ENCODE measurements at places on chromosomes 3 and 15.

- no peak for DNase-seq
Measured at GRCh38 chr3:123394391-123395020, 54.4 kb downstream of the ADCY5 start.

- DNase-seq, result no peak
Measured at GRCh38 chr15:48823237-48823636, 12.4 kb upstream of the CEP152 start.

DNA sequence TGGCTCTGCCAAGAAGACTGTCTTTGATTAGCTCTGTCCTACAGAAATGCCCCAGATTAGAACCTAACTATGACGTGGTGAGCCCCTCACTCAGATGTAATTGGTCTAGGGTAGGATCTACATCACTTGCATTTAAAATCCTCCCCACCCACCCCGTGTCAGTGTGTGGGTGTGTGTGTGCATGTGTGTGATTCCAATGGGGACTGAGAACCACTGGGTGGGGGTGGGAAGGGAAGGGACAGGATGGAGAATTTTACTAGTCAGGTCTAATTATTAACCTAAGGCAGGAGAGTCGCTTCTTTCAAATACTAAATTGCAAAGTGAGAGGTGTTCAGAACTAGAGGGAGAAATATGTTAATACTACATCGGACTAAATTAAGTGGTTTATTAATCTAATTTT is 91.7 kb downstream of the TBL1XR1 start:
- no peak for DNase-seq

GRCh38 chr3:53764026-53764775 is 82.0 kb downstream of the CHDH start:
- no peak for DNase-seq

GRCh38 chr15:68572921-68573320 is 5.9 kb upstream of the CORO2B start:
- DNase-seq, result no peak

DNA sequence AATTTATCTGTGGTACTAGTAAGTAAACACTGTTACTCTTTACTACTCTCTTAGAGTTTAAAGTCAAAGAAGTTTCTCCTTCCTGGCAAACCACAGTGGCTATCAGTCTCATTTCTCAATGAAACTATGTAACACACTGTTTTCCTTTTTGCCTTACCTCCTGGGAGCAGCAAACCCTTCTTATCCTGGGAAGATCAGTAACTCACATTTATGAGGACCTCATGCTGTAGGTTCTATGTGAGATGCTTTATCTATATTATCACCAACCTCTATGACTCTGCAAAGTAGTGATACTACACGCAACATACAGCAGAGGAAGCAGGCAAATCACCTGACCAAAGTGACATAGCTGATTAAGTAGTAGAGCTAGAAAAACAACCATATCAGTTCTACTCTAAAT is 35.3 kb downstream of the PBRM1 start:
- DNase-seq, result no peak

DNA sequence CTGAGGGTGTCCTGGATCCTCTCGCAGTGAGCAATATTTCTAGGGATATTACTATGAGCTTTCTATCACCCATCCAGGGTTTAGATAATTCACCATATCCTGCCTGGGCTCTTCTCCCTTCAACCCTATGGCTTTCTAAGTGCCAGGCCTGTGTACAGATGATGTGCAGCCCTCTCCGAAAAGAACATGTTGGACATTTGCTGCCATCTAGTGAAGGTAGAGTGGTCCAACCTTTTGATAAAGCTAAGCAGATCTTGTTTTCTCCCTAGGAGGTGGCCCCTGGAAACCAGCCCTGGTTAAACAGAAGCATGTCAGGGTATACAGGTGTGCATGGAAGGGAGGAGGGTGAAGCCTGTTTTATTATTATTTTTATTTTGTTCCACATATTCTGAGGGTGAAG is 27.9 kb upstream of the SCN10A start:
- no peak for DNase-seq

DNA sequence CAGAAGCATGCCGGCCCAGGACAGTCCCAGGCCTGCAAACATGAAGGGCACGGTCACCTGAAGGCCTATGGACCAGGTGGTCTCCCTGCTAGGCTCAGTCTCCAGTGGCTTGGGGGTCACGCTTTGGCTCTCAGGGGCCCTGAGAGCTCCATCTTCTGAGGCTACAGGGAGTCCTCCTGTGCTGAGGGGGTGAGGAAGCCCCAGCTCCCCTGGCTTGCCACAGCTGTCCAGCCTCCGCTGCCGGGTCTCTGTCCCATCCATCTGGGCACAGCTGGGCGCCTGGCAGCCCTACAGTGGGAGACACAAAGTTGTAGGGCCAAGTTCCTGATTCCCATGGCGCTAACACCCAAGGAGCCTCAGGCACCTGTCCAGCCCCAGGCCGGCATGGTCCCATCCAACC is 16.0 kb downstream of the SLC41A3 start:
- no peak for DNase-seq

DNA sequence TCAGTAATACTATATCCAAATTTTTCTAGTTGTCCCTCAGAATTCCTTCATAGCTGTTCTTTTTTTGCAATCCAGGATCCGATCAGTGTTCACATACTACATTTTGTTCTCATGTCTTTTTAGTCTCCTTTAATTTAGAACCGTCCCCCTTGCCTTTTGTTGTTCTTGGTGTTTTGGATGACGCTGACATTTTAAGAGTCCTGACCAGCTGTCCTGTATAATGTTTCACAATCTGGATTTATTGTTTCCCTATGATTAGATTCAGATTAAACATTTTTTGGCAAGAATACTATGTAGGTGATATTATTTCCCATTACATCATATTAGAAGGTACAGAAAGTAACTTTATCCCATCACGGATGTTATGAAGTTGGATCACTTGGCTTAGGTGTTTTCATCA is 11.4 kb downstream of the TUBGCP4 start:
- no peak for DNase-seq

DNA sequence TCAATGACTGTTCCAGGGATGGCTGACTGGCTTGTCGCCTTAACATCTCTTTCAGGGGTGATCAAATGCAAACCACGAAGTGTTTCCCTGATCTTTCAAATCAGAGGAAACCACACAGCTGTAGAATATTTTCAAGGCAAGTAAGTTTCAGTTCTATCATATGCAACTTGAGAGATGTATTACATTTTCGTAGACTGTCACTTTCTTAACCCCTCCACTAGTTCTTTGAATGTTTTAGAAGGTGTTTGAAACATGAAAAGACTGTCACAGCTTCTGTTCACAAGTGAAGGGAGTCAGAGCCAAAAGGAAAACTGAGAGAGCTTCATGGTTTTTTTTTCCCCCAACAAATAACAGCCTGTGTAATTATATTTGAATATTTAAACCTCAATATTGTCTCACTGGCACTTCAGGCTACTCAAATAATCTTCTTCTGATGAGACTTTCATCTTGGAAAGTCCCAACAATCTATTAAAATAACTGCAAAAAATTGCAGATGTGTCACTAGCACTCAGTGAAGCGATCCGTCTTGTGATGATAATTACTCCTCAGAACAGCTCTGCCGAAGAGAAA is 25.9 kb upstream of the CAPN7 start:
- DNase-seq, result no peak

GRCh38 chr15:80183886-80184285 is 31.1 kb downstream of the FAH start:
- no peak for DNase-seq

GRCh38 chr3:12961007-12961696 is 112.1 kb downstream of the IQSEC1 start:
- no peak for DNase-seq

- no peak for DNase-seq
Measured at GRCh38 chr3:37179144-37179967, 5.0 kb upstream of the LRRFIP2 start.
